ENCODE measurements at places on chromosomes 1 and 21.

DNA sequence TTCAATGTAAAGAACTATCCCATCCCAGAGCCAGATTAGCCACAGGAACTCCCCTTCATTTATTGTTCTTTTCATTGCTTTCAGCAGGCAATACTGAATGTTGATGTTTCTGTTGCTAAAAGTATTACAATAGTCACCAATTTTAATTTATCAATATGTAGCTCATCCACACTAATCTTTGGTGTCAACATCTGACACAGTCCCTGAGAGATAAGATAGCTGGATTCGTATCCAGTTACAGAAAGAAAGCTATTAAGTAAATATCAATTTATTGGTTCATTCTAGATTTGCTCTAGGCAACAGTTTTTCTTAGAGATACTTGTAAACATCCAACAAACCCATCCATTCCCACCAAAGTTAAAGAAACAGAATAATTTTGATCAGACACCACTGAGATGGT is 4.7 kb downstream of the ADSS2 start:
- no peak for DNase-seq

DNA sequence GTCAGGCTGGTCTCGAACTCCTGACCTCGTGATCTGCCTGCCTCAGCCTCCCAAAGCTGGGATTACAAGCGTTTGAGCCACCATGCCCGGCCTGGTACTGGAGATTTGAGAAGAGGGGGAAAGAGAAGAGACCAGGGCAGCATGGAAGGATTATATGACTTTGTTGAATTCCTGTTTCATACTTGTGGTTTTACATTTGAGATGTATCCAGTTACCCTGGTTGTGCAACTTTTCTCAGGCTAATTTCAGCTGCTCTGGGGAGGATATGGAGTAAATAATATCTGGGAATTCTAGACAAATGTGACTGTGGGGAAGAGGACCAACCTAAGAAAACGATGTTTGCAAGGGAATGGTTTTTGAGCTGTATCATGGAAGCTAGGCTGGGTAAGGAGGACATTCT is 89.5 kb upstream of the GREM2 start:
- DNase-seq: no peak

GRCh38 chr1:164755690-164756089 is 196.7 kb downstream of the PBX1 start:
- no peak for DNase-seq

DNA sequence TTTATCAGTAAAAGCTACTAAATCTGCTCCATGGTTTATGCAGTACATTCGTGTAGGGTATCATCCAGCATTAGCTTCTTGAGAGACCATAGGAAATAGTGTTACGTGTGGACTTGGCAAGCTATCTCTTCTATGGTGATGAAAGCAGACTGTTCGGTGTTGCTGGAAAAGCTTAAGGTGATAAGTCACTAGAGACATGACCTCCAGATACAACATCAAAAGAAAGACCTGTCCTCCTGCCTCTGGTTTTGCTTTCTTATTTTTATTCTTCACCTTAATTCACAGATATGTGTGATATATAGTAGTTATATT is 53.5 kb upstream of the S1PR1 start:
- DNase-seq: no peak

GRCh38 chr1:96308314-96308713 is 413.3 kb upstream of the PTBP2 start:
- DNase-seq: no peak

- DNase-seq: no peak
Measured at GRCh38 chr1:150777544-150777943, 12.0 kb upstream of the CTSS start.

Measured in foreskin melanocyte (primary cell).